ENCODE measurements at places on chromosomes 7 and 10.

- no peak for DNase-seq
Measured at GRCh38 chr7:139845443-139845805, 16.4 kb downstream of the TBXAS1 start.

DNA sequence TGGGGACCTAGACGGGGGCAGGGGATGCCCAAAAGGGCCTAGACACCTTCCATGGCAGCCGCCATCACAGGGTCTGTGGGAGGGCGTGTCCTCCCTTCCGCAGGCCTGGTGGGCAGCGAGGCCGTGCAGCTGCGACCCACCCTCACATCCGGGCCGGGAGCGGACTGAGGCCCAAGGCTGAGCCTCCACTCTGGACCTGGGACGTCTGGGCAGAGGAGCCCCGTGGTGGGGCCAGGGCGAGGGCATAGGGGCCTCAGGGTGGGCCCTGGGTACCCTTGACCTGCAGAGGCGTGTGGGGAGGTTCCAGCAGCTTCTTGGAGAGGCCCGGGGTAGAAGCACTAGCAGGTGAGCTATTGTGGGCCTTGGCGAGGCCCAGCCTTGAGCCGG is 49.2 kb downstream of the PWWP2B start:
- DNase-seq, result no peak

- DNase-seq, result no peak
Measured at GRCh38 chr7:120984406-120984805, 4.1 kb upstream of the CPED1 start.

DNA sequence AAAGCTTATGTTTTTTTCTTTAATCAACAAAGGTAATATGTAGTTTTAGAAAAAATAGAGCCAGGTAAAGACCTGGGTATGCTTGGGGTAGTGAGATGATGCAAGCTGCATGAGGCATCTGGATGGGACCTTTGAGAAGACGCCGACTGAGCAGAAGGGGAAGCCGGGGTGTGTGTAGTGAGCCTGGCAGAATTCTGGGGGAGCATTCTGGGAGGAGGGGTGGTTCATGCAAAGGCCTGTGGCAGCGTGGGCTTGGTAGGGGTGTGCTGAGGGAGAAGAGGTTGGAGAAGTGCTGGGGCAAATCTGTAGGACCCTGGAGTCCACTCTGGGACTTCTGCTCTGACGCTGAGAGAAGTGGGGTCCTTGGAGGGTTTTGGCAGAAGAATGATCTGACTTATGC is 33.9 kb upstream of the SHH start:
- no peak for DNase-seq

DNA sequence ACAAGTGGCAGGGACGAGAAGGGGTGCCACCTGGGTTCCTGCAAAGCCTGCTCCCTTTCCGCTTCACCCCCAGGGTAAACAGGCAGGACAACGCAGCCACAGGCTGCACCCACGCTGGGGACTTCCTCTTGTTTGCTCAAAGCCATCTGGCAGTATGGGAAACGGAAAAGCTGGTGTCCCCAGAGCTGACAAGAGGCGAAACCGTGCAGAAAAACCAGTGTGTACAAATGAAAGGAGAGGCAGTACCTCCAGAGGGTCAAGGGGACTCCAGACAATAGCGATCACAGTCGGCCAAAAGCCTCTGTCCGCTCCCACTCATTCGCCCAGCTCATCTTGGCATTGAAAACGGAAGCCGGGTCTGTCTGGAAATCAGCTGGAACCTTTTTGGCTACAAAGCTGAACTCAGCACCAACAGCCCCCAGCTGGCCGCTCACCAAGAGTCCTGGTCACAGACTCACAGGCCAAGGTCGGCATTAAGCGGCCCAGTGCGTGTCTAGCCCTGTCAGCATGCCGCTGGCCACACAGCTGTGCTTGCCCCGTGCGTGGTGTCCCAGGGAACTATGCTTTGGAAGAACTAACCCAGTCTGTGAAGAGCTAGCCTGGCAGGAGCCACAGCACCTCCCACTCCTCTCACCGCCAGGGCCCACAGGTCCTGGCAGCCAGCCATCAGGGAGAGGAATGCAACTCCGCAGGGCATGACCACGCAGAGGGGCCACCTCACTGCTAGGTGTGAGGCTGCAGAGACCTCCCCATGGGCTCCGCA is 10.4 kb downstream of the TNS3 start:
- no peak for DNase-seq

All from activated CD4-positive, alpha-beta memory T cell treated with anti-CD3 and anti-CD28 coated beads for 36 hours (primary cell).